ENCODE measurements at places on chromosomes 3 and 15.

- DNase-seq = no peak
Observed at GRCh38 chr3:25587094-25587493, 77.6 kb downstream of the TOP2B start.

DNA sequence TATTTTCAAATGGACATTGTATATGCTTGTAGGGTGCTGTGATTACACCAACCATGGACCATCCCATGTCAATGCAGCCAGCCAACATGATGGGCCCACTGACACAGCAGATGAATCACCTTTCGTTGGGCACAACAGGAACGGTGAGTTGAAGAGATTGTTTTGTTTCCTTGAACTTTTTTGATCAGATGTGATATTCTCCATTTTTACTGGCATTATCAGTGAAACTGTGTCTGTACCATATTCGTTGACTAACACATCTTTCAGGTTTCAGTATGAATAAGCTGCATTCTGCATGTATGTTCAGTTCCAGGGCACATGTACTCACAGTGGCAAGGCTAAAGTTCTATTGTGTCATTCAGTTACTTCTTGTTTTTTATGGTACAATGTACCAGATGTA lies 655.2 kb downstream of the RBMS3 start:
- no peak for DNase-seq

DNA sequence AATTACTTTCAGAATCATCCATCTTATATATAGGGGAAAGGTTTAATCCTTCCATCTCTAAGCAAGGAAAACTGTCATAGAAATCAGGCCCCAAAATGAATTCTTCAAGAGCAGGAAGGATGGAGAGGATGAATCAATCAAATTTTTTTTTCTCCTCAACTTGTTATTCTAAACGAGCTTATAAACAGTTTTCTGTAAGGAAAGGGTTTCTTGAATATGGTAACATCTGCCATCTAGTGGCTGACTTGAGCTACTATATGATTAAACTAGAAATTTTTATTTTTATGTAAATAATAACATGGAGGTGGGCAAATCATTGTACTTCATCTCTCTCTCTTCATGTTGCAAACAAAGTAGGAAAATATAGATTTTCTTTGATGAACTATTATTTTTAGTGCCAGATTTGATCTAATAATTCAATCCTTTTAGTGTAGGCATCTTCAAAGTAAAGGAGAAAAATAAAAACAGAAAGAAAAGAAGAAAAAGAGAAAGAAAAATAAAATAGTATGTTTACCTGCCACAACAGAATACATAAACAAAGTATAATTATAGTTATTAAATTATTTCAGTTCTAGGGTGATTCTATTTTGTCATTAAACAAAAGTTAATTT lies 146.6 kb downstream of the SERPINI1 start:
- DNase-seq = no peak

- DNase-seq = no peak
Observed at GRCh38 chr3:62451211-62451887, 78.0 kb upstream of the FEZF2 start.

DNA sequence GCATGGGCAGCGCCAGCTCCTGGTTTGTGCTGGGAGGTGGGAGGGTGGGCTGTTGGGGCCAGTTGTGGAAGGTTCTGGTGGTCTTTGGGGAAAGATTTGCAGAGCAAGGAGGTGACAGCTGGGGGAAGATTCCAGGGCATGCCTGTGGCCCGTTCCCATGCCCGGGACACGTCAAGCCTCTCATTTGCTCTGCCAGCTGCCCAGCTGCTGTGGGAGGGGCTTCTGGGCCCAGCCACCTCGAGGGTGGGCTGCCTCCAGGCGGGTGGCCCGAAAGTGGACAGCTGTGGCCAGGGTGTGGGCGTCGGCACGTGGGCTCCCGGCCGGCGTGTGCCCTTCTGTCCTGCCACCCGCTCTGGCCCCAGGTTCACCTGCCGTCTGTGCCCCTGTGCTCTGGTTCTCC lies 17.2 kb downstream of the PLXNA1 start:
- no peak for DNase-seq

- no peak for DNase-seq
Observed at GRCh38 chr3:103167850-103168249, 733.0 kb downstream of the ZPLD1 start.

DNA sequence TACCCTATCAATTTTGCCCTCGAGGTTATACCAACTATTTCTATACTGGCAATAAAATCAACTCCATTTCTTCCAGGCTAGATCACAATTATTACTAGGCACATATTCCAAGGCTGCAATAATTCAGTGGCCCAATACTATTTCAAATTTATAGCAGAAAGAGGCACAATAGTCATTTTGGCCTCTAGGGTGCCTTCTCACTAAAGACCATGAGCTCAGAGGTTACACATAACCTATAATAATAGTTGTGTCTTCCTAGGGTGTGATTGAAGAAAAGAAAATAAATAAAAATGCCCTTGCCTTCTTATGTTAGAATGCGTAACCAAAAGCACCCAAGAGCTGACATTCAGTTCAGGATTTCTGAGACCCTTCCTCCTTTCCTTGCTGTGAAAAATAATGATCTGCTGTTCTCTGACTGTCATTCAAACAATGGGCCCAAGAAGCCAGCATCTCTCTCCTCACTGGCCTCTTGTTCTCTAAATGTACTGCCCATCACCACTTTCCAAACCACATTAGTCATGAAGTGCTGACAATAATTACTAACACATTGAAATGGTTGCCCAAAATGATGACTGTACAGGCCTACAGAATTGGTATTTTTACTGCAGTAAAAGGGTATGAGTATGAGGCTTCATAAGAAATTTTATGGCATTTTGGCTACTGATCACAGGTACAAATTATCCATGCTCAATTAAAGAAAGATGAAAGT lies 244.8 kb downstream of the LRRN1 start:
- DNase-seq = no peak

DNA sequence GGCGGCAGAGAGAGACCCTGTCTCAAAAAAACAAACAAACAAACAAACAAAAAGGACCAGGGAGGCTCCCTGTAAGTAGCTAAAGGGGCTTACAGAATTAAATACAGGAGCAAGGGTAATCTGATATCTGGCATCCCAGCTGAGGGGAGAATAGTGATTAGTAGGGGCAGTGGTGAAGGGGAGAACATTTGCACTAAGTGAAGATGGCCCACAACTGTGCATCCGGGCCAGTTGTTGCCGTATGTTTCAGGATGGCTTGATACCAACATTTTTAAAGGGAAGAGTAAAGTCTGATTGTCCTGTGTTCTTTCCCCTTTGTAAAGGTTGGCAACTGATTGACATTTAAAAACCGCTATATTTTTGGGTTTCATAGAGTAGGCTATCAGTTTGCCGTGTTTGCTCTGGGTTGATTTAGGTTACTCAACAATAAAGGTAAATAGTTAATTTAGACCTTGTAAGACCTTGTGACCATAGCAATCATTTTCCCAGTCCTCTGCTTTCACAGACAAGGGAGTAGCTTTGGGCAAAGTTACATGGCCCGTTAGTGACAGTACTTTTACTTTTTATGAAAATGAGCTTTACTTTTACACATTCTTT lies 167.8 kb downstream of the PTPRG start:
- no peak for DNase-seq

- no peak for DNase-seq
Observed at GRCh38 chr15:38819387-38819950, 254.9 kb upstream of the RASGRP1 start.

GRCh38 chr3:133915685-133916658 lies 20.3 kb upstream of the RAB6B start:
- no peak for DNase-seq

- no peak for DNase-seq
Observed at GRCh38 chr3:124759666-124760401, 29.6 kb downstream of the UMPS start.

- DNase-seq = no peak
Observed at GRCh38 chr3:10961921-10962320, 30.6 kb upstream of the SLC6A1 start.

DNA sequence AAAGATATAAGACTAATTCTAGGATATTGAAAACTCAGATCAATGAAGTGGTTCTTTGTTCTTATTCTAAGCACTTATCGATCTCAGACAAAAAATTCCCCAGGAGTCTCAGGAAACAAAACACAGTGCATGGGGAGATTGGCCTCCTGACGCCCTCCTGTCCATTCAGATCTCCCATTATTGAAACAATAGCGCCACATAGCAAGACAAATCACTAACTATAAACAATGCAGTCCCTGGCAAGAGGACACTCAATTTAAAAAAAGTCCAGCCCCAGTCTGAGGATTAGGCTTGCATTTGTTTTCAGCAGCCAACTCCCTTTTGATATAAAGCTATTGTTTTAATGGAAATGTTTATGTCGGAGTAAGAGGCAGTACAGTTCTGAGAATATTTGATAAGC lies 528.2 kb downstream of the GABRG3 start:
- DNase-seq = no peak

GRCh38 chr3:21028412-21028811 lies 722.6 kb downstream of the ZNF385D start:
- no peak for DNase-seq

GRCh38 chr15:78573416-78573815 lies 8.1 kb downstream of the CHRNA5 start:
- DNase-seq = no peak

DNA sequence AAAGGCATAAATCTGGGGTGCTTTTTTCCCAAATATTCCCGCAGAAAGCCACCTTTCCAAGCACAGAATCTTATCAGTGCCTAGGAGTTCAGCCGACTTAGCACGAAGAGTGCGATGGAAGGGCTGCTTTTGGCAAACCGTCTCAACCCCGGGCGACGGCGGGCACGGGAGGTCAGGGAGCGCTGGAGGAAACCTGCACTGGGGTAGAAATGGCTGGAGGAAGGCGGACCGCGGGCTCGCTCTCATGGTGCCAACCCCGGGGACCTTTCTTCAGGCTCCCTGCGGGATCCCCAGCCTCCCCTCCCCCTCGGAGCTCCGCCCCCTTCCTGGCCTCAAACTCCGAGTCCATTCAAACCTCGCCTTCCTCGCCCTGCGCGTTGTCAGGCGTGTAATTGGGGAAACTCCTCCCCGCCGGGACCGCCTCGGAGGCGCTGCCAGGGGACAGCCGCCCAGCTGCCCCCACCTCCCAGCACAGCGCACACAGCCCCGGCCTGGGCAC lies at the start of gene GABRG3:
GABRG3 (plus strand) TSS at position 470 of the 499 bp plus-strand sequence.
- DNase-seq = no peak

DNA sequence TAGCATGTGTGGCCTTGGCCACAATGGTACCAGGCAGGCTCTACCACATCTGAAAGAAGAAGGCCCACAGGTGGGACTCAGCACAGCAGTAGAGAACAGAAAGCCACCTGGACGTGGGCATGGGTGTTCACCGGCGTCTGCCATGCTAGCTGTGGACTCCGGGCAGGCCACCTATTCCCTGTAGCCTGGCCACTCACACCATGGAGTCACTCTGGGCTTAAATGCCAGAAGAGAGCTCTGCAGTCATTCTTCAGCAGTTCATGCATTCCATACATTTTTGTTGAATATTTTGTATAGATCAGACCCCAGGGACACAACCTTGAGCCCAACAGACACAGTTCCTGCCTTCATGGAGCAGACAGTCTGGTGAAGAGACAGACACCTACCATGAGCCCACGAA lies 138.6 kb downstream of the SRGAP3 start:
- no peak for DNase-seq

DNA sequence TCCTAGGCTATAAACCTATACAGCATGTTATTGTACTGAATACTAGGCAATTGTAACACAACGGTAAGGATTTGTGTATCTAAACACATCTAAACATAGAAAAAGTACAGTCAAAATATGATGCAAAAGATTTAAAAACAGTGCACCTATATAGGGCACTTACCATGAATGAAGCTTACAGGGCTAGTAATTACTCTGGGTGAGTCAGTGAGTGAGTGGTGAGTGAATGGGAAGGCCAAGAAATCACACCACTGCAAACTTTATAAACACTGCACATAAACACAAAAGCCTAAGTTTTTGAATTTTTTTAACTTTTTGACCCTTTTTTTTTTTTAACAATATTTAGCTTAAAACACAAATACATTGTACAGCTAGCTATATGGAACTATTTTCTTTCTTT lies 204.7 kb upstream of the CTNNB1 start:
- DNase-seq = no peak

All from stimulated activated CD4-positive, alpha-beta T cell treated with anti-CD3 and anti-CD28 coated beads, Interleukin-12 subunit alpha, Interleukin-12 subunit beta, amount 100 ng/mL, for 48 hours (primary cell).